GM23248 (cell line): ENCODE measurements at places on chromosomes 12 and 14. TPM values are rescaled to one million over a fixed set of nuclear protein-coding genes. Genes with fewer than 3 reads are reported as not detected.
A peak's percentile ranks its signal among the peaks of the same experiment; 100 is the strongest.

GRCh38 chr14:65027127-65027799, 40.6 kb downstream of the FNTB start:
- DNase-seq: no peak

- DNase-seq: no peak
These were observed 43.5 kb downstream of the ERH start for GRCh38 chr14:69354383-69355153.

DNA sequence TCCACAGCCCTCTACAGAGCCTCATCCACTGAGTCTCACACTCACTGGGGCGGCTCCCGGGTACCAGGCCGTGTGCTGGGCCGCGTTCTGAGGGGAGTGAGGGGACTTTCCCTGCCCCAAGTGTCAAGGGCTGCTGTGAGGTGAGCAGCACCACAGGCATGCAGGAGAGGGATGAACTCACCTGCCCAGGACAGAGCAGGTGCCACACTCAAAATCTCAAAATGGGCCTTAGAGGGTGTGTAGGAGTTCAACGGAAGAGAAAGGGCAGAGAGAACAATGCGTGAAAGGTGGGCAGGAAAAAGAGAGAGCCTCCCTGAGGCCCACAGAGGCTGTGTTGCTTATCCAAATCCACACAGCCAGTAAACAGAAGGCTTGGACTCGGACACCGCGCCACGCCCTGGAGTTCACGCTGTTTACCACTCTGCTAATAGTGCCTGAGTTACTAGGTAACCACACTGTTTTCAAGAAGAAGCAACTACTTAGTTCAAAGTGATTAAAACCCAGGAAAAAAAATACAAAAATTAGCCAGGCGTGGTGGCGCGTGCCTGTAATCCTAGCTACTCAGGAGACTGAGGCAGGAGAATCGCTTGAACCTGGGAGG, 32.7 kb downstream of the TSPAN11 start:
- no peak for DNase-seq

GRCh38 chr14:23449314-23449713, 13.9 kb upstream of the MYH7 start:
- DNase-seq: no peak

The ADAMTS20 gene
- total RNA-seq: not detected in 2 replicates

The IL23A gene
- total RNA-seq: not detected in 2 replicates

GRCh38 chr14:75961662-75962061, 20.1 kb downstream of the TGFB3 start:
- DNase-seq: no peak

GRCh38 chr12:14186193-14186502, 179.3 kb upstream of the ATF7IP start:
- no peak for DNase-seq

DNA sequence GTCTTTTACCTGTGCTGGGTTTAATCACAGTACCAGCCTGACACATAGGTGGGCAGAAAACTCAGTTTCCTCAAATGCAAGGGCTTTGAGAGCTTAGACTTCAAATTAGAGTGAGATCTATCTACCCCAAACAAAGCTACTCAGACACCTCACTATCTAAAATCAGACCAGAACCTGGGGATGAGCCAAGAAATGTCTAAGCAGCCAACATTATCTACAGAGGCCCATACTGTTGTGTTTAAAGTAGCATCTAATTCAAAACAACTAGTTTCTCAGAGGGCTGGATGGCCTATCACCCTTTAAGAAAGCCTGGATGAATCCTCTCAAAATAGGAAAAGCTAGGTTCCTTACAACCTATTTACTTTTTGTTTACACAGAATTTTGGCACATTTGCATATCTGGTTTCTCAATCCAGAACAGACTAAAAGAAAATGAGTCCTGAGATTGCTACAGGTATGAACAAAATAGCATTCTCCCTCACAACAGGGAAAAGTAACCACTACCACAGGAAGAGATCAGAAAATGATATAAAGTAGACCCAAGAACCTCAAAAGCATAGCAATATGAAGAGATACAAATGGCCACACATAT, 142.4 kb downstream of the ZFP36L1 start:
- DNase-seq: peak; percentile 39

- DNase-seq: no peak
These were observed 68.9 kb downstream of the RASSF8 start for GRCh38 chr12:26027401-26027800.

The KLRG1 gene
- not detected in 2 replicates for total RNA-seq
